Activated naive CD4-positive, alpha-beta T cell treated with anti-CD3 and anti-CD28 coated beads, Interleukin-2, amount 50 U/mL, for 72 hours (primary cell): ENCODE measurements at places on chromosomes 2 and 18. TPM values are rescaled to one million over a fixed set of nuclear protein-coding genes. Genes with fewer than 3 reads are reported as not detected.
A peak's percentile ranks its signal among the peaks of the same experiment; 100 is the strongest.

WNT10A gene
- total RNA-seq = 6.1 TPM

DNA sequence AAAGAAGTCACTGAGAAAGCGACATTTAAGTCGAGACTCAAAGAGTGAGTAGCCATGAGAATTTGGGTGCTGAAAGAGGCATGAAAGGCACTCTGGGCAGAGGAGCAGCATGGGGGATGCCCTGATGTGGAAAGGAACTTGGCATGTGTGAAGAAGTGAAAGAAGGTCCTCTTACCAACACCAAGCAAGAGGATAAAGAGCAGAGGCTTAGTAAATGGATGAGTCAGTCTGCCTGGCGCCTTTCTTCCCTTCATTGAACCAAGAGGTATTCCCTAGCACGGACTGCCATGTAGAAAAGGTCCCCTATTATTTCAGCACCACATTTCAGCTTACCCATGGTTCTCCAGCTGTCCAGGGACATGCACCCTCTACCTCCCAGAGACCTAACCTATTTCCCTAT lies 221.1 kb upstream of the NRP2 start:
- no peak for DNase-seq

TMEM37 gene
- total RNA-seq = not detected

GRCh38 chr2:55954306-55955035 lies 30.9 kb upstream of the EFEMP1 start:
- DNase-seq = no peak

DNA sequence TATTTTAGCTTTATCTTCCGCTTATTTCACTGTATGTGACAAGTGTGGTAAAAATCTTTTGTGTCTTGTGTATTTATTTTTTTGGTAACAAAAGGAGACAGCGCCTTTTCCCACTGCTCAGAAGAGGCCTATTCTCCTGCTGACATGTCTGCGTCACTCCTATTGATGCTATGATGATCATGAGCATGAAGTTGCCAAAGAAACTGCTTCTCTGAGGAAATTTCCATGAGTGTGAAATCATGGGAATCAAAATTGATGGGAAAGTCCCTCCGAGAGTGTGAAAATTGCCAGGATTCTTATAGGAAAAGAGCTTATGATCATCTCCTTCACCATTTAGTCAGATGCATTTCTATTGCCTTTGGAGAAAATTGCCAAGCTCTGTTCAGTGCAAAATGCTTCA lies 36.5 kb upstream of the DARS1 start:
- DNase-seq = no peak

DNA sequence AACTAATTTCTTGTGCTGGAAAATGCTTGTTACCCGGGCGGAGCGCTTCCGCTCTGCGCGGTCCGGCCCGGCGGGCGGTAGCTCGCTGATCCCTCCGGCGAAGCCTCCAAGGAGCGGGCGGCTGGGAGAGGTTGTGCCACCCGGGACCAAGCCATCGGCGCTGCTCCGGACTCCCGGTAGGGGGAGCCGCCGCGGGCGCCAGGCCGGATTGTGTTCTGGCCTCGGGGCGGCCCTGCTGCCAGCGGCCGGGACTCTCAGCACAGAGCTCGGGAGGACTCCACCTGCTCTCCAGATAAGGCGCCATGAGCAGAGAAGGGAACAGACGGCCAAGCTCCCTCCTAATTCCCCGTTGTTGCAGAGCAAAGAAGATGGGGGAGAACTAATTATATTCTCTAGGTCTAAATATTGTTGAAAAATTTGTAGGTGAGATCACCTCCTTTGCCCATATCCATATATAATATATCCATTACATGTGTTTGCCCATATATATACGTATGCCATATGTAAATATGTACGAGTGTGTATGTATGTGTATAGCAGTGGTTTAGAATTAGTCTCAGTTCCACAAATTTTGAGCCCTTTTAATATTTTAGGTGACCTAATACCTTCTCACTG lies 13.8 kb upstream of the SATB2 start:
- DNase-seq = peak; percentile 65

GRCh38 chr2:1498176-1498575 lies 84.9 kb downstream of the TPO start:
- DNase-seq = no peak

- DNase-seq = no peak
Observed at GRCh38 chr2:222074674-222075073, 224.1 kb downstream of the PAX3 start.

DNA sequence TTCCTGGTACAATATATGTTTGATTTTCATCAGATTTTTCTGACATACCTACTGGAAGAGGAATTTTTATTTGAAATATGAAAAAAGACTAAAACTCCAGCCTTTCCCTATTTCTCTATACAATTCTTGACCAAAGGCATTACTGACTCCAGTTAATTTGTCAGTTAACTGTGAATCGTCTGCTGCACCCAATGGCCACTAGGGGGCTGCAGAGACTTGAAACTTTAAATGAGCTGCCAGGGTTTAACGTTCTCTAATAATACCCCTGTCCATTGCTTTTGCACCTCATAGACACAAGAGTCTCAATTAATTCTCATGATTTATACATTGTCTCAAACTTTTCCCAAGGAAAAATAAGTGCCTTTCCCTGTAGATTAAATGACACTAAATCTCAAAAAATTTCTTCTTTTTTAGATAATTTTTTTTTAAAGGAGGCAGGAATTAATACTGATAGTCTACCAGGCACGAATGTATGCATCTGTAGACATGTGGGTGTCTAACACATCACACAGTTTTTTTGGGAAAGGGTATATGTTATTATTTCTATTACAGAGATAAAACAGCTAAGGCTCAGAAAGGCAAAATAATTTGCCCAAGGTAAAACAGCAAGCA lies 1.8 kb upstream of the ALK start:
- no peak for DNase-seq

DNA sequence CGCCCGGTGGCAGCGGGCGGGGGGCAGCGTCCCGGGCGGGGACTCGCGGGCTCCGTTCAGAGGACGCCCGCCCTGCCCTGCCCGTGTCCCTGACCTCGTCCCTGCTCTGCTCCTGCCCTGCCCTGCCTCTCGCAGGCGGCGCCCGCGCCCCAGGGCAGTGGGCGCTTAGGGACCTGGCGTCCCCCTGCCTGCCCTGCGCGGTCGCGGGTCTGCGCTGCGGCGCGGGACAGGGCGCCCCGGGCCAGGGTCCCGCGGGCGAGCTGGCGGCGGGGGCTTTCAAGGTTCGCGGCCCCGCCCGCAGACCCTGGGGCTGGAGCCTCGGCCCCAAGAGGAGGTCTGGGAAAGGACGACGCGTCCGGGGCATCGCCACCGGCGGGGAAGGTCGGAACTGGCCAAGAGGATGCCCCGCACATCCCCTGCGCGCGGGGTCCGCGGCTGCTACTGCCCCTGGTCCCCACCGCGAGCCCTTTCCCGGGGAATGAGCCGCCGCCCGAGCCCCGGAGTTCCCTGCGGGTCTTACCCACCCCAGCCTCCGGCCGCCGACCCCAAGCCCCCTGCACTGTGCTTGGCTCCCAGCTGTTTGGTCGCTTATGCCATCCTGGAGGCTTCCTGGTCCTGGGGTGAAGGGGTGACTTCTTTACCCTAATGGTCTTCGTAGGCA lies 679 bp downstream of the RNF144A start:
- DNase-seq = no peak

DNA sequence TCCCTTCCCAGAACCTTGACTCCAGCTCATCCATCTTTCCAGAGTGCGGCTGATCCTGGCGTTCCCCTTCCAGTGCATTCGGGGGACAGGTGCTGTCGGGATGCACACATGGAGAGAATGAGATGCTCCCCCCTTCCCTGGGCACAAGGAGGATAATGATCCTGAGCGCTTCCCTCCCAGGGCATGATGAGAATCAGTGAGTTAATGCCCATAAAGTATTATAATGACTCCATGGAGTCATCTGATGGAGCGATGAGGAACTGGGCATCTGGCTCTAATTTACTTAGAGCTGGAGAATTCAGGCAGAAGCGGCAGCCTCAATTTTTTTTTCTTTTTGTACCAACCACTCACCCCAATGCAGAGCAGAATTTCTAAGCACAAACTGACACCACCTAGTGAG lies 79.6 kb upstream of the SKOR2 start:
- no peak for DNase-seq

SLC4A1AP gene
- 23.9 TPM for total RNA-seq

DNA sequence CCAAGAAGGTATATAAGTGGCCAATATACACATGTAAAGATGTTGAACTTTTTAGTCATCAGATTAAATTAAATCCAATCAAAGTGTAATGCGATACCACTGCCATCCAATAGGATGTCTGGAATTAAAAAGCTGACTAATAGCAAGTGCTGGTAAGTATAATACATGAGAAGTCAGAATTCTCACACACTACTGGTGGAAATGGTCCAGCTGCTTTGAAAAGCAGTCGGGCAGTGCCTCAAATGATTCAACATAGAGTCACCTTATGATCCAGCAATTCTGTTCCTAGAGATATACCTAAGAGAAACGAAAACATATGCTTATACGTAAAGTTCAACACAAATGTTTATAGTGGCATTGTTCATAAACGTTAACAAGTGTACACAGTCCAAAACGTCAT lies 124.1 kb upstream of the MYT1L start:
- no peak for DNase-seq

MAB21L4 gene
- not detected for total RNA-seq

- DNase-seq = peak; percentile 66
Observed at GRCh38 chr18:12236934-12237832, 17.0 kb upstream of the CIDEA start.

GRCh38 chr18:45727068-45727467 lies 3.1 kb downstream of the SLC14A1 start:
- DNase-seq = no peak

- no peak for DNase-seq
Observed at GRCh38 chr2:62374301-62375112, 131.5 kb downstream of the TMEM17 start.

ACMSD gene
- not detected for total RNA-seq

CRYBA2 gene
- total RNA-seq = not detected

DNA sequence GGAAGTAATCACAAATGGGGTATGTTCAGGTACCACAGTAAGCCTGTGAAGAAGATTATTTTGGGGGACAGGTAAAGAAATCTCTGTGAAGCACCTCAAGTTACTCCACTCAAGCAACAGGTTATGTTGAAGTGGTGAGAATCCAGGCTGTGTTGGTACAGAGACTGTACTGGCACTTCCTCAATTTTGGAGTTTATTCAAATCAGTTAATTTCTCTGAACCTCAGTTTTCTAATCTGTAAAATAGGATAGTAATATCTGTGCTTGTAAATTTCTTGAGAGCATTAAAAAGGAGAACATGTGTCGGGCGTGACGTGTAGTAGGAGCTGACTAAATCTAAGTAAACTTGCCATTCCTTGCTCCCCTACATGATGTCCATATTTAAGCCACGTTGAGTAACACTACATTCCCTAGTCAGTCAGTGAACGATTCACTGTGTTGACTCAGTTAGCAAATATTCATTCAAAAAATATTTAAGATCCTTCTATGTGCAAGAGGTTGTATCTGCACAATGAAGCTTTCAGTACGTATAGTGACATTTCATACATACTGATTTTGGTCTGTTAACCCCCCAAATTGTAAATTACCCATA lies 504.2 kb downstream of the ZEB2 start:
- DNase-seq = no peak

ARHGAP28 gene
- not detected for total RNA-seq

DNA sequence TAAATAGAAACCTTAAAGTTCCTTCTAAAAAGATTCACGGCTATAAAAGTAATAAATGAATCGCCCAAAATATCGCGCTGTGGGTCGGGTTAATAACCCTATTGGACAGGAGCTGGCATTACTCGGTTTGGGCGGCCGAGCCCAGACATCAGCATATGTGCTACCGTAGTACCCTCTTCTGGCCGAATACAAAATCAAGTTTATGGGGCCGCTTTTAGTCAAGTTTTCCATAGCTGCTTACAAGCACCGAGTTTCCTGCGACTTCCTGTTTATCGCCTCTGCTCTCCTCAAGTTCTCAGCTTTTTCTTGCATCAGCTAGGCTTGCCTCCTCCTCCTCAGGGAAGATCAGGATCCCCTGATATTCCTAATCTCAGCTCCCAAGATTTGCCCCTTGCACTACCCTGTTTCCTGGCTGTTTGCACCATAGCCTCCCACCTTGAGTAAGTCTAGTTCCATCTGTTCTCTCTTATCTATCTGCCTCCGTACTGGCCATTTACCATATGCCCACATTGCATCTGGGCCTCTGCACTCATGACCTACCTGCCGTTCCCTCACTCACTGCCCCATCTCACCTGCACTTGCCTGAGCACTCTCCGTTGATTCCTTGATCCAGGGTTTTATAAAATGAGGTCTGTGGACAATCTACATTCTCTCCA lies 56.1 kb downstream of the SLC35F5 start:
- no peak for DNase-seq

GRCh38 chr18:76935722-76936337 lies 113.5 kb downstream of the ZNF236 start:
- DNase-seq = no peak

GRCh38 chr18:54828281-54828881 lies at the start of gene RAB27B:
TSS of gene RAB27B (plus strand) at chr18:54828477. CDS start at chr18:54877586, 49,109 bp downstream.
- DNase-seq = peak; percentile 68

DNA sequence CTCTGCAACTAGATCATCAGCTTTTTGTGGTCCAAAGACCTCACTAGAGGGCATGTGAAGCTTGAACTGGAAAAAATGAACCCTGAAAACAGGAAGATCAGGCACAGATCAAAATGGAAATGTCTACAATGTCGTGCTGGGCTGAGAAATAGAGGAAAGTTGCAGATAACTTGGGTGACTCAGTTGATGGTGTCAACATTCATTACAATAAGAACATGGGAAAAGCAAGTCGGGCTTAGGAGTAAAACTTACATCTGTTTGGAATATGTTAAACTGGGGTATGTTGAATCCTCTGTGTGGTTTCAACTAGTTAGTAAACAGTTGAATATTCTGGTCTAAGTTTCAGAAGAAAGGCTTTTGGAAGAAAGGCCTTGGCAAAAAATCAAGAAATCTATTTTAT lies 940.4 kb downstream of the ERBB4 start:
- DNase-seq = no peak

DNA sequence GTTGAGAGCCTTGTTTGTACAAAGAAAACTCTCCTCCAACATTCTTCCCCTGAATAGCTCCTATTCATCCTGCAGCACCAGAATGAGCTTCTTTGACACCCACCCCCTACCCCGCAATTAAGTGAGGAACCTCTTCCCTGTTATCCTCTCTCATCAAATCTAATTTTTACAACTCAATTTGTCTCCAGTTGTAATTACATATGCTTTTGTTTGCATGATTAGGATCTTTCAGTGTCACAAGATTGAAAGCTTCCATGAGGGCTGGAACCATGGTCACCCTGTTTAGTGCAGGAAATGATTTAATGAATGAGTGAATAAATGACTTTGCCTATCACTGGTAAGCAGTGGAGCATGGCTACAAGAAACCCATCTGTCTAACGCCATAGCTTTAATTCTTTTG lies 334.6 kb upstream of the KLHL29 start:
- DNase-seq = no peak
